Iris pigment epithelial cell (primary cell): ENCODE measurements at places on chromosomes 16 and 17.

- no peak for DNase-seq
Observed at GRCh38 chr16:47990676-47991075, 165.1 kb downstream of the ABCC12 start.

GRCh38 chr17:68600931-68601564 is at the start of gene FAM20A:
TSS of gene FAM20A (minus strand) at chr17:68601367. CDS start at chr17:68600666, 701 bp downstream.
- DNase-seq = no peak

GRCh38 chr17:77901481-77901880 is 57.0 kb upstream of the TNRC6C start:
- DNase-seq = no peak

DNA sequence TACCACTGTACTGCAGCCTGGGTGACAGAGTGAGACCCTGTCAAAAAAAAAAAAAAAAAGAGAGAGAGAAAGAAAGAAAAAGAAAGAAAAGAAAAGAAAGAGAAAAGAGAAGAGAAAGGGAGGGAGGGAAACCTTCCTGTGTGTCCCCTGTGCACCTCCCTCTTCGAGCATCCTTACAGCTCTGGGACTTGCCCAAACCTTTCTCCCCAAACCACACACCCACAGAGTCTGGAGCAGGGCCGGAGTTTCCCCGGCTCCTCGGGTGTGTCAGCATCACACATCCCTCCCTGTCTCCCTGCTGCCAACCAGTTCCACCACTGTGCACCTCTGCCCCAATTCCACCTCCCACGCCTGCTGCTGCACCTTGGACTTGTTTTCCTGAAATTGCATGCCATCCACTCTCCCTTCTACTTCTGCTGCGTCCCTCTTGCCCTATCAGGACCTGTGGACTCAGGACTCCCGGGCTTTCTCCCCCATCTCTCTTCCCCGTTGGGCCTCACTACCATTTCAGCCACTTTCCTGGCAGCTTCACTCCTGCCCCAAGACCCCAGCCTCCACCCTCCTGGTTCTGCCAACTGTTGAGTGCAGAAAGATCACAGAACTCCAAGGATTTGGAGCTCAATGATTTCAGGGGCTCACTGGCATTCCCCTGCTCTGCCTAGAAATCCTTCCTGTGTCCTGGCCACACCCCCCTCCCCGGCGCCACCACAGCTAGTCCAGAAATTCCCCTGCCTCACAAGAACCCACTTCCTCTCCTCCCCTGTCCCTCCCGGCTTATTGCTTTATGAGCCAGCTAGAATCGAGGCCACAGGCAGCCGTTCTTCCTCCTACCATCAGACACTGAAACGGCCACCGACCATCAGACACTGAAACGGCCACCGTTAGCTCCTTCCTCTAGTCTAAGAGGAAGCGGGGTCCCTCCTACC is 3.7 kb upstream of the CDK3 start:
- peak; percentile 73 for DNase-seq

DNA sequence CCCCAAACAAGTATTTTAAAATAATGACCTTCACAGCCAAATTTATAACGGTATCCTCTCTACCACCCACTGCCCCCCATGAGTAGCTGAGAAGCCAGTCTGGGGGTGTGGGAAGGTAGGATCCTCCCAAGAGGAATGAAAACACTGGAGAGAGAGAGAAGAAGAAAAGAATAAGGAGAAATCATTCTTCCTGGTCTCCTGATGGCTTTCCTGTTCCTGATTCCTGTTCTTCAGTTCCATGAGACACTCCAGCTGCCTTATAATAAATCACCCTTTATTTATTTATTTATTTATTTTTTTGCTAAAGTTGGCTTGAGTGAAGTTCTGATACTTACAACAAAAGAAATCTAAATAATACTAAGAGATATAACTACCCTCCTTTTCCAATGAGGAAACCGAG is 56.4 kb upstream of the FAM20A start:
- DNase-seq = no peak

GRCh38 chr16:11140867-11141266 is 115.1 kb downstream of the SOCS1 start:
- DNase-seq = no peak
